Small intestine (tissue), 16 donors: ENCODE measurements at places on chromosomes 11 and 22. TPM values are rescaled to one million over a fixed set of nuclear protein-coding genes. Genes with fewer than 3 reads are reported as not detected.

GRCh38 chr11:2641623-2642022 is 58.2 kb downstream of the KCNQ1OT1 start:
- H3K27me3 ChIP-seq: no peaks in the 10 kb centered on the region
- no peak for DNase-seq

GRCh38 chr11:110366291-110366690 is 63.5 kb upstream of the FDX1 start:
- H3K27ac ChIP-seq: no peak overlapping the region
- no peak for DNase-seq
- no peak overlapping the region for H3K4me3 ChIP-seq
- no peaks in the 10 kb centered on the region for H3K27me3 ChIP-seq
- H3K4me1 ChIP-seq: peaks cover 6% of the 10 kb centered on the region
- H3K36me3 ChIP-seq: no peaks in the 10 kb centered on the region

DNA sequence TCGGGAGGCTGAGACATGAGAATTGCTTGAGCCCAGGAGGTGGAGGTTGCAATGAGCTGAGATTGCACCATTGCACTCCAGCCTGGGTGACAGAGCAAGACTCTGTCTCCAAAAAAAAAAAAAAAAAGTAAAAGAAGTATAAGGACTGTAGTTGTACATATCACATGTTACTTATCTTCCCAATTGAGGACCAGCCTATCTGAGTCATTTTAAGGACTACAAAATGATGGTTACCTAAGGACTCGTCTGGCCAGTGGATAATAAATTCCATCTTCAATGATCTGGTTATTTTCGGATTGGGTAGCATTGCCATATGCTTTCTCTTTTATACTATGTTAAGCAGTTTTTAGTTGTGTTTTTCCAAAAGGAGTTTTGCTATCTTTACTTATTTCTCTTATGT is 55.3 kb downstream of the PPFIA1 start:
- H3K4me3 ChIP-seq: no peak overlapping the region
- no peak overlapping the region for H3K27ac ChIP-seq
- DNase-seq: no peak
- H3K4me1 ChIP-seq: no peaks in the 10 kb centered on the region

GRCh38 chr11:41789376-41789775 is 329.9 kb upstream of the LRRC4C start:
- H3K4me3 ChIP-seq: no peak overlapping the region
- DNase-seq: no peak
- H3K27me3 ChIP-seq: no peaks in the 10 kb centered on the region
- peaks cover 4% of the 10 kb centered on the region for H3K4me1 ChIP-seq
- H3K36me3 ChIP-seq: no peaks in the 10 kb centered on the region

GRCh38 chr11:46119352-46120216 is 1.7 kb downstream of the PHF21A start:
- peak overlapping the region; percentile 85 for H3K27ac ChIP-seq
- H3K4me1 ChIP-seq: no peaks in the 10 kb centered on the region
- H3K27me3 ChIP-seq: no peaks in the 10 kb centered on the region
- no peaks in the 10 kb centered on the region for H3K36me3 ChIP-seq
- DNase-seq: peak; percentile 35

Gene ACTN3
- polyA plus RNA-seq: not detected

Gene DBX1
- polyA plus RNA-seq: not detected

GRCh38 chr11:77127920-77128691 is at the start of gene MYO7A:
MYO7A (plus strand) TSS chr11:77128246; CDS start chr11:77130635, 2,389 bp downstream.
- no peaks in the 10 kb centered on the region for H3K27me3 ChIP-seq
- no peaks in the 10 kb centered on the region for H3K4me1 ChIP-seq
- peak; percentile 95 for DNase-seq
- H3K27ac ChIP-seq: no peak within 1 kb of the TSS
- H3K36me3 ChIP-seq: peaks cover 61% of the 10 kb centered on the region
- peak within 1 kb of the TSS; percentile 84 for H3K4me3 ChIP-seq

Gene INPP5J
- polyA plus RNA-seq: 14.1 TPM

Gene PLA2G3
- polyA plus RNA-seq: 0.01 TPM

GRCh38 chr22:23037429-23038333 is 32.6 kb upstream of the GNAZ start:
- no peak for DNase-seq
- H3K36me3 ChIP-seq: no peaks in the 10 kb centered on the region

DNA sequence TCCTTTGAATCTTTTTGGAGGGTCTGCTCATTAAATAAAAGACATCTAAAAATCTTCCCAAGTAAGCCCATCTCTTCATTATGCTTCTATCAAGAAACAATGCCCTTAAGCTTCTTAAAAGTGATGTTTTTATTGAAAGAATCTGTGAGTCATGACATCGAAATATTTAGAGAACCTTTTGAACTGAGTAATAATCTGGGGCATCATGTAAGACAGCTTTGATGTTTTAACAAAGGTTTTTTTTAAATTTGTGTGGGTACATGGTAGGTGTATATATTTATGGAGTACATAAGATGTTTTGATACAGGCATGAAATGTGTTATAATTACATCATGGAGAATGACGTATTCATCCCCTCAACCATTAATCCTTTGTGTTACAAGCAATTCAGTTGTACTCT is 46.8 kb downstream of the PLAAT5 start:
- no peak overlapping the region for H3K4me3 ChIP-seq
- no peak for DNase-seq
- no peak overlapping the region for H3K27ac ChIP-seq

Gene MDK
- polyA plus RNA-seq: 179 TPM

- H3K36me3 ChIP-seq: no peaks in the 10 kb centered on the region
- H3K4me3 ChIP-seq: no peak overlapping the region
- no peak for DNase-seq
- peaks cover 23% of the 10 kb centered on the region for H3K27me3 ChIP-seq
- peaks cover 6% of the 10 kb centered on the region for H3K4me1 ChIP-seq
Observed at GRCh38 chr11:126444072-126444471, 88.6 kb downstream of the ST3GAL4 start.

DNA sequence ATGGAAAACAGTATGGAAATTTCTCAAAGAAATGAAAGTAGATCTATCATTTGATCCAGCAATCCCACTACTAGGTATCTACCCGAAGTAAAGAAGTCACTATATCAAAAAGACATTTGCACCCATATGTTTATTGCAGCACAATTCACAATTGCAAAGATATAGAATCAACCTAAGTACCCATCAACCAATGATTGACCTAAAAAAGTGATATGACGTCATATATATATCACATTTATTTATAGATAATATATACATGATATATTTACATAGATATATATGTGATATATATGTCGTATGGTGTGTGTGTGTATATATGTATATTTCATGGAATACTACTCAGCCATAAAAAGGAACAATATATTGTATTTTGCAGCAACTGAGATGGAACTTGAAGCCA is 188.3 kb upstream of the ARHGAP42 start:
- no peaks in the 10 kb centered on the region for H3K36me3 ChIP-seq
- DNase-seq: no peak
- H3K4me3 ChIP-seq: no peak overlapping the region

- no peak for DNase-seq
- H3K4me1 ChIP-seq: no peaks in the 10 kb centered on the region
- peaks cover 2% of the 10 kb centered on the region for H3K36me3 ChIP-seq
- no peak overlapping the region for H3K4me3 ChIP-seq
- H3K27me3 ChIP-seq: no peaks in the 10 kb centered on the region
- no peak overlapping the region for H3K27ac ChIP-seq
Observed at GRCh38 chr11:75855206-75855605, 40.2 kb downstream of the UVRAG start.

Gene SEC14L6
- not detected for polyA plus RNA-seq

Gene IL18
- 74.0 TPM for polyA plus RNA-seq

DNA sequence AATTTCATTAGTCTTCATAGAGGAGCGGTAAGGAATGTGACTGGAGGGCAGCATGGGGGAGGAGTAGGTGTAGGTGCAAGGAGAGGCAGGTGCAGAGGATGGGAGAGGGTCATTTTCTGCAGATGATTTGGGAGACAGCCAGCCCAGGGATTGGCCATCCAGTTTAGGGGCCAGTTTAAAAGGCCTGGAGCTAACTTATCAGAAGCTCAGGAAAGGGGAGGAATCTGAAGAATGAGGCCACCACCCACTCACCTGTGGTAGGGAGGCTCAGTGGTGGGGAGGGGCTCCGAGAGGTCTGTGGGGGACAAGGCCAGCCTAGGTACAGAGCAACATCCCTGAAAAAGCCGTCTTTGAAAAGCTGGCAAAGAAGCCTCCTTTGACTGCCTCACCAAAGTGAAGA is 110.8 kb upstream of the TMEM45B start:
- H3K4me1 ChIP-seq: peaks cover 5% of the 10 kb centered on the region
- H3K27me3 ChIP-seq: no peaks in the 10 kb centered on the region
- no peak overlapping the region for H3K27ac ChIP-seq
- no peak for DNase-seq
- H3K4me3 ChIP-seq: no peak overlapping the region

Gene IGLL1
- not detected for polyA plus RNA-seq

DNA sequence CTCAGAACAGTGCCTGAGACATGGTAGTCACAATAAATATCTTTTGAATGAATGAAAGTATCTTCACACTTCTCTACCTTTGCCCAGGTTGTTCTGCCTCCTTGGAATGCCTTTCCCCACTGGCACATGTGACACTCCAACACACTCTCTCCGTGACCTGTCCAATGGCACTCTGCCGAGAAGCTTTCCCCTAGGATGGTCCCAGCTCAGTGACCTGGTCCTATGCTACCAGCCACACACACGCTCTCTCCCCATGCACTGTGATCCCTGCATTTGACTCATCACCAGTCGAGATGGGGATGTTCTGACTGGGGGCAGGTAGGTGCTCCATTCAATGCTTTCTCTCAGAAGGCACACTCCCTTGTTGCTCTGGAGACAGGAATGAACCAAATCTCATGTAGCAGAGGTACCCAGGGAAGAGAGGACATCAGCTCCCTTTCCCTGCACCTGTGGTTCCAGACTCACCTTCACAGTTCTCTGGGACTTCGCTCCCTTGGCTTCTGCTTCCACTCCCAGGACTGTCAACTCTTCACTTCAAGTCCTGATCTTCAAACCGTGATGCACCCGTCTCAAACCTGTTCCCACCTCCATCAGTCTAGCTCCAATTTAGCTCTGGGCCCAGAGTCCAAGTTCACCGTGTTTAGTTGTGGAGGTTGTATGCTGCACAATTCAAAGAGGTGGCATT is 30.7 kb upstream of the LMO1 start:
- no peak for DNase-seq
- no peaks in the 10 kb centered on the region for H3K36me3 ChIP-seq
- no peaks in the 10 kb centered on the region for H3K4me1 ChIP-seq
- no peaks in the 10 kb centered on the region for H3K27me3 ChIP-seq
- H3K27ac ChIP-seq: no peak overlapping the region
- H3K4me3 ChIP-seq: no peak overlapping the region

Gene KREMEN1
- polyA plus RNA-seq: 11.5 TPM

Gene FIBIN
- not detected for polyA plus RNA-seq

GRCh38 chr11:119583585-119583984 is 145.4 kb downstream of the NECTIN1 start:
- peaks cover 4% of the 10 kb centered on the region for H3K4me1 ChIP-seq
- DNase-seq: no peak
- H3K27ac ChIP-seq: no peak overlapping the region
- H3K36me3 ChIP-seq: no peaks in the 10 kb centered on the region
- H3K27me3 ChIP-seq: peaks cover 8% of the 10 kb centered on the region

Gene SCGB2A2
- polyA plus RNA-seq: not detected

DNA sequence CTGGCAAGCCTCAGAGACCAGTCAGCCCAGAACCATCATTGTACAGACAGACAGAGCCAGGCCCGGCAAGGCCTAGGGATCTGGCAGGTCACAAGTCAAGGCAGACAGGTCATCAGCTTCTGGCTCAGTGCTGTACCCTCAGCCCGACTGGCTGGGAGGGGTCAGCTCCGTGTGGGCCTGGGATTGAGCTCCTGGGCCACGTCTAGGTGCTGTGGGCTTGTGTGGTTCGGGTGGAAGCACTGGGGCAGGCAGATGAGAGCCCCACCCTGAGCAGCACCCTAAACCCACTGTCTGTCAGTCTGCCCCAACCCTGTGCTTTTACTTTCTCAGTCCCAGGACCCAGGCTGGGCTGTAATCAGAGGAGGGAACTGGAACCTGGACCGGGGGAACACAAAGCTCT is 26.9 kb upstream of the P2RY2 start:
- DNase-seq: peak; percentile 1
- H3K4me1 ChIP-seq: peaks cover 22% of the 10 kb centered on the region
- H3K27ac ChIP-seq: no peak overlapping the region
- H3K36me3 ChIP-seq: no peaks in the 10 kb centered on the region
- H3K4me3 ChIP-seq: no peak overlapping the region

- H3K36me3 ChIP-seq: no peaks in the 10 kb centered on the region
- no peaks in the 10 kb centered on the region for H3K4me1 ChIP-seq
- H3K4me3 ChIP-seq: no peak overlapping the region
- DNase-seq: no peak
- peaks cover 19% of the 10 kb centered on the region for H3K27me3 ChIP-seq
- no peak overlapping the region for H3K27ac ChIP-seq
Observed at GRCh38 chr22:45889093-45889538, 87.8 kb downstream of the WNT7B start.

DNA sequence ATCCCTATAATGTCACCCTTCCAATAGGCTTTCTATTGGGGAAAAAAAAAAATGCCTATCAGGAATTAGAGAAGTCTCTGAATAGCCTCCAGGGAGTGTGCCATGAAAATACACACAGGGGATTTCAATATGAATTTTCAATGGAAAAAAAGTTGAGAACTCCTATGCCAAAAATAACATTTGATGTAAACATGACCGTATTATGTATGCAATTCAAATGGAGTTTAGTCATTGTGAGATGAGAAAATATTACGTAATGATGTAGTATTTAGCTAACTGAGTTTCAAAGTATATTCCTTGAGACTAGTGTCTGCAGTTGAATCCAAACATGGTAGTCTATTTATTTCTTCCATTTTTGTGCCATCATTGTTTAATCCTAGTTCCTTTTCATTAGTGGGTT is 182.3 kb downstream of the BLID start:
- no peak overlapping the region for H3K27ac ChIP-seq
- H3K4me1 ChIP-seq: peaks cover 7% of the 10 kb centered on the region
- no peak for DNase-seq
- H3K36me3 ChIP-seq: no peaks in the 10 kb centered on the region
- H3K27me3 ChIP-seq: no peaks in the 10 kb centered on the region

- H3K27ac ChIP-seq: no peak overlapping the region
- peaks cover 9% of the 10 kb centered on the region for H3K36me3 ChIP-seq
- H3K27me3 ChIP-seq: no peaks in the 10 kb centered on the region
- no peak for DNase-seq
- no peak overlapping the region for H3K4me3 ChIP-seq
- no peaks in the 10 kb centered on the region for H3K4me1 ChIP-seq
Observed at GRCh38 chr22:42635531-42635930, 4.9 kb downstream of the ATP5MGL start.

DNA sequence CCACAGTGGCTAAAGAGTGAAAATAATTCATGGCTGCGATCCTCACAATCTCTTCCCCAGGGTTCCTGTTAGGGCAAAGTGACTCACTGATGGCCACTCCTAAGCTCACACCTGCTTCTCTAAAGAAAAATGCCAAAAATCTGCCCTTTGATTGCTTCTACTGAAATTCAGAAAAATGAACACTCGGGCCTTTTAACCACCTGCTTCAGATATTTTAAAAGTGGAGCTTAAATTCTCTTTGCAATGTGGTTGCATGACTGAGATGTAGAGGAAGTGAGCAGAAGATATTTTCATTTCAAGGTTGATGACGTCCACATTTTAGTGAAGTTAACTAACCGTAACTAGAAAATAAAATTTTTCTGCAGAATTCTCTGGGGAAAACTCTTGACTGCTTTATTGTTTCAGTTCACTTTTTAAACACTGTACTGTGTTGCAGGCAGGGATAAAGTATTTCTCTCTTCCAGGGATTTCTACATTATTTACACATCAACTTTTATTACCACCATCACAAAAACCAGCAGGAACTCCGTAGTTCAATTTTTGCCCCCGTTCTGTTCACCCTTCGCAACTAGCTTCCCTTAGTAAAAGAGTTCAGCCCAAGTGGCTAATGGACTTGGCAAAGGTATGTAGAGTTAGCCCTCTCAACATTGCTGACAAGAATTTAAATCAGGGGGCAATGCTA is 8.5 kb downstream of the RAB30 start:
- no peaks in the 10 kb centered on the region for H3K36me3 ChIP-seq
- no peaks in the 10 kb centered on the region for H3K27me3 ChIP-seq
- peak overlapping the region; percentile 15 for H3K4me3 ChIP-seq

Gene CADM1
- polyA plus RNA-seq: 10.9 TPM
